Head of caudate nucleus (tissue), 42 donors: ENCODE measurements at places on chromosomes 6 and 20.

- DNase-seq = no peak
Measured at GRCh38 chr6:33954453-33954852, 150.7 kb upstream of the MLN start.

DNA sequence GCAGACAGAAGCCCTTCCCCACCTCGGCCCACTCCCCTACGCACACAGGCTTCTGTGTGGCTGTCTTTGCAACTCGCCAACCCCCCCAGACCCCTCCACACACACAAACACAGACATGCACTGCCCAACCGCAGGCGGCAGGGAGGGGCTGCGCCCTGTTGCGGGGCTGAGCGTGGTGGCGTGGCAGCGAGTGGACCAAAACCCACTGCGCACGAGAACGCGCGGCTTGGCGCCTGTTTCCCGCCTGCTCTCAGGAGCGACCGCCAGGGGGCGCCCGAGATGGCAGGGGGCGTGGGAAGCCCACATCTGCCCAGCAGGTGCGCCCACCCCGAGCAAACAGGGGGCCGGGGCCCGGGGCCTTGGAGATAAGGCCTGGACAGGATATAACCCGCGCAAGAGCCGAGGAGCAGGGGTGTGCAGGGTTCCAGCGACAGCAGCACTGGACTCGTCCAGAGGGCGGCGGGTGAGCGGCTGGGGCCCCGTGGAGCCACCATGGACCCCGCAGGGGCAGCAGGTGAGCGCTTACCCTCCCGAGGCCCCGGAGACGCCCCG is at the start of gene RBPJL:
Gene RBPJL (plus strand): TSS at position 410 of the 552 bp plus-strand sequence. CDS start 83 bp downstream, at position 493.
- DNase-seq = no peak

DNA sequence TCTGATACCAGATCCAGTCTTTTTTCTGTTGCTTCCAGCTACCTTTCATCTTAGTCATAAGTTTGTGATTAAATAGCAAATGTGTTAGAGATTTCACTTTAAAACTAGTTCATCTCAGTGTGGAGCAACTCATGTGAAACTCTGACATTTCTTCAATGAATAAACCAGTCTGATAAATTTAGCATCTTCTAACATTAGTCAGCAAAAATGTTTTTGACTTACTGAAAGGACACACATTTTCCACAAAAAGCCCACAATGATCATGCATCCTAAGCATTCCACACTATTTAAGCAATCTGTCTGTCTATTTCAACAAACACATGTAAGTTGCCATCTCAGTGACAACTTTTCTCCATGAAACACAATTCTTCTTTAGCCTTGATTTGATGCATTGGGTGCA is 222.2 kb upstream of the SLC35B3 start:
- no peak for DNase-seq

GRCh38 chr20:47438464-47439381 is 63.0 kb upstream of the NCOA3 start:
- DNase-seq = no peak

GRCh38 chr6:145544041-145544440 is 191.3 kb downstream of the EPM2A start:
- no peak for DNase-seq

DNA sequence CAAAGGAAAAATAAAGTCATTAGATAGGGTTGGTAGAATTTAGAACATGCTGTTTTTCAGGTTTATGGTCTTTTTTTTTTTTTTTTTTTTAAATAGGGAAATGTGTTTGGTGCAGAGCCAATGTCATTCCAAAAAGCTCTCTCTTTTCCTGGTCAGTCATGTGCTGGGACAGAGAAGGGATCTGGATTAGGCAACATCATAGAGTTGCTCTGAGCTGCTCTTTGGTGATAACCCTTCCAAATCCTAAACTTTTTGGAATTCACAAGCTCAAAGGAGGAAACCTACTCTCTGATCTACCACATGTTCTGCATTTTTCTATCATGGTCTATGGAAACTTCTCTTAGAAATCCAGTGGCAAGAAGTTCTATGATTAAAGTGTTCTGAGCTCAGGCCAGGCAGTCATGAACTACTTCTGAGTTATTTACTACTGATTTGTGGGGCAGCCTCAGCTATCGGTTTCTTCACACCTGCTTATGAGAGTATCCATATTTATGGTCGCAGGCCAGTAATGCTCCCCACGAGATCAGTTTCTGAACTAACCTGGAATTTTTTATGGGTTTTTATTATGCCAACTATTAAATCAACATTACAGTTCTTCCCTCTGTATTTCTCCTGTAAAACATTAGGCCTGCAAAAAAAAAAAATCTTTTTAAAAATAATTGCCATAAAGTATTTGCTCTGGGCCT is 4.8 kb downstream of the EDN1 start:
- DNase-seq = no peak

GRCh38 chr6:46410334-46410953 is 80.8 kb downstream of the RCAN2 start:
- peak; percentile 56 for DNase-seq

DNA sequence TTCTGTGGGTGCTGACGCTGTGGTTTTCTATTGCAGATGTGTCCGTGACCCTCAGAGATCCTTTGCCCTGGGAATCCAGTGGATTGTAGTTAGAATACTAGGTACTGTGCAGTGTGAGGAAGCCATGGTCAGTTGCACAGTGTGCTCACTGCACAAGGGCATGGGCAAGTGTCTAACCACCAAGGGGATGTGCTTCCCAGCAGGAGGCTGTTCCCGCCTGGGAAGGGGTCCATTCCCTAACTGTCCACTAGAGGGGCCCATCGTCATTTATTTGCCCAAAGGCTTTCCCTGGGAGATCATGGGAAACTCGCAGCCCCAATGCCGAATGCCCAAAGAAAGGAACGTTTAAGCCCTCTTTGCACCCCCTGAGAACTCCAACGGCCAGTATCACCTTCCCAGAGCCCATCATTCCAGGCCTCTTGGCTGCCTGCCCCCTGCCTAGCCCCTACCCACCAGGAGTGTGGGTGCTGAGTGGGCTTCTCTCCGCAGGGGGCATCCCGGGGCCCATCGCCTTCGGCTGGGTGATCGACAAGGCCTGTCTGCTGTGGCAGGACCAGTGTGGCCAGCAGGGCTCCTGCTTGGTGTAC is 26.2 kb downstream of the SLCO4A1 start:
- DNase-seq = peak; percentile 81

DNA sequence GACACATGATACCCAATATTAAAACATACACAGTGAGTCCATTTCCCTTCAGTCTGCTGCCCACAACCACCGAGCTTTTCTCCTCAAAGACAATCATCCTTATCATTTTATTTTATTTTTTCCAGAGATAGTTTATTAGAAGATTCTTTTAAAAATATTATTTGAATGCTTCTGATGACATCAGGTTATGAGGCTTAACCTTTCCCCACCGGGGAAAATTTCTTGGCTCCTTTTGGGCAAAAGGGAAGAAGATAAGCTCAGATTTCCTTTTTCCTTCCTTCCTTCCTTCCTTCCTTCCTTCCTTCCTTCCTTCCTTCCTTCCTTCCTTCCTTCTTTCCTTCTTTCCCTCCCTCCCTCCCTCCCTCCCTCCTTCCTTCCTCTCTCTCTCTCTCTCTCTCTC is 149.5 kb upstream of the CITED2 start:
- no peak for DNase-seq

DNA sequence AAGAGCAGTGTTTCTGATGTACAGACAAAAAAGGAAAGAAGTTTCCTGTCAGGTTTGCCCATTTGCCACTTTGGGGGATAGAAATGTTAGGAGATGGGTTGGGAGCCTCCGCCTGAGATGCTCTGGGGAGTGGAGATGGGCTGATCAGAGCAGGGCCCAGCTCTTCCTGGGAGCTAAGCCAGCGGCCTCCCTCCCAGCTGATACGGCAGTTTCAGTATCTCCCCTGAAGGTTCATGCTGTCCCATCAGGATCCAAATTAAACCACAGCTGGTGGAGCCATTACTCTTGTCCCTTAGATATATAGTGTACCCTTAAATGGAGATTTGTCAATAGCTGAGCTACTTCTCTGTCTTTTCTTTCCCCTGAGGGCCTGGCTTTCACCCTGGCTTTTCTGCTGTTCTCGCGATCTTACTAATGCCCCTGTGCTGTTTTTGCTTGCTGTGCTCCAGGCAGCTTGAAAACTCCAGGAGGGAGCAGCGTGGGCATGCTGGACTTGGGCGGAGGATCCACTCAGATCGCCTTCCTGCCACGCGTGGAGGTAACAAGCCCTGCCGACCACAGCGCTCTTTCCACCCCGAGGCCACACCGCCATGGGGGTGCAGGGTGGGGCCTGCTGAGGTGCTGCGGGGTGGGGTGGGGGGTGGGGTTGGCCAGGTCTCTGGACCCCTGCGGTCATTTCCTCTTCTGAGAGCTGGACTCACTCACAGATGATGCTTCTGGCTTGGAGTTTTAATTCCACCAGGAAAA is 20.9 kb downstream of the ENTPD6 start:
- DNase-seq = no peak

DNA sequence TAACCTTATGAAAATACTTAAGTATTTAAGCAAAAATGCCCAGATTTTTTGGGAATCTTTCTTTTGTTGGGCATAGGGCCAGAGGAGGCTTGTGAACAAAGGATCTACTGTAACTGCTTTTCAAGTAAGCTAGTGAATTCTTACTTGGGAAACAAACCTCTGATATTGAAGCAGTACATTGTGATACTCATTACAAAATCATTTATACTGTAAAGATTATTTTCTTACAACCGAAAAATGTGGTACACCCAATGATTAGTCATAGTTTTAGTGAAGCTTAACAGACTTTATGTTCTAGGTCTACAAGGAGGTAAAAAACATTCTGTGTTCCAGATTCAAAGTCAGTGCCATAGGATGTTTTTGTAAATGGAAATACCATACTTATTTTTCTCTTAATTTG is 272.9 kb upstream of the KCNQ5 start:
- DNase-seq = no peak

DNA sequence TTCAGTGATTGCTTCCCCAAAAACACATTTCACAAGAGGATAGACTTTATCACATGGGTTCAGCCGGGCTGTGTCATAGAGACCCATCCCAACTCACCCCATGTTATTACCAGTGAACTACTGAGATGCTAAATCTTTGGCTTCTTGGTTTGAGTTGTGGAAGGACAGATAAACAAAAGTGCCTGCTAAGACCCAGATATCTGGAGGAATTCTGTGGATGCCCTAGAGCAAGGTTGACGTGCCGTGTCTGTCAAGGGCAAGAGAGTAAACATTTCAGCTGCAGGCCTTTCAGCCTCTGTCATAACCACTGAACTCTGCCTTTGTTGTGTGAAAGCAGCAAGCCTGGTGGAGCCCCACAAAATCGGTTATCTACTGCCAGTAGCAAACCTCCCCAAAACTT is 11.2 kb upstream of the THBD start:
- no peak for DNase-seq

GRCh38 chr6:93562582-93562981 is 143.2 kb upstream of the EPHA7 start:
- DNase-seq = no peak

GRCh38 chr6:138657065-138657425 is 116.5 kb upstream of the CCDC28A start:
- no peak for DNase-seq
